NCI-H510A treated with DMSO at 0.1 percent for 48 hours (cell line): ENCODE measurements at places on chromosomes 2 and 18.

GRCh38 chr2:19046986-19047780, 311.2 kb downstream of the OSR1 start:
- DNase-seq: no peak

DNA sequence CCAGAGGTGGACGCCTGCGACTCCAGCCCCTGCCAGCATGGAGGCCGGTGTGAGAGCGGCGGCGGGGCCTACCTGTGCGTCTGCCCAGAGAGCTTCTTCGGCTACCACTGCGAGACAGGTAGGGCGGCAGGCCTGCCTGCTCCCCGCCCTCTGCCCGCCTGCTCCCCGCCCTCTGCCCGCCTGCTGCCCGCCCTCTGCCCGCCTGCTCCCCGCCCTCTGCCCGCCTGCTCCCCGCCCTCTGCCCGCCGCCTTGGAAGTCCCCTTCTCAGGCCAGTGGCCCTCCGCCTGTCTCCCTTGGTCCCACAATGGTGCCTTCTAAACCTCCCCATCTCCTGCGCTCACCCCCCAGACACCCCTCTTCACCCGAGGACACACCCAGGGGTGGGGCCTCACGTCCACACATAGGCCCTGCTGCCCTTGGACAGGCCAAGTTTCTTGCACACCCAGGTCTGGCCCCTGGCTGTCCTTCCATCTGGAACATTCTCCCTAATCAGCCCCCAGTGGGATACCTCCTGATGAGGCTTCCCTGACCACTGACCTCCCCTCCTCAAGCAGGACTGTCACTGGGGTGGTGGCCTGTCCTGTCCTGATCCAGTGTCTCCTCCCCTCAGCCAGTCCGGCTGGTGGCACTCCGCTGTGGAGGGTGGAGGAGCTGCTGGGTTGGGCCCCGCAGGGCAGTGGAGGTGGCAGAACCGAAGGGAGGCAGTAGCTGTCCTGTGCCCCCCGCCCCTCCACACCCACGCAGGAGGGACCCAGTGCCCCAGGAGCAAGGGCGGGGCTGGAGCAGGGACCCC, 37.9 kb downstream of the MTERF4 start:
- peak; percentile 79 for DNase-seq

DNA sequence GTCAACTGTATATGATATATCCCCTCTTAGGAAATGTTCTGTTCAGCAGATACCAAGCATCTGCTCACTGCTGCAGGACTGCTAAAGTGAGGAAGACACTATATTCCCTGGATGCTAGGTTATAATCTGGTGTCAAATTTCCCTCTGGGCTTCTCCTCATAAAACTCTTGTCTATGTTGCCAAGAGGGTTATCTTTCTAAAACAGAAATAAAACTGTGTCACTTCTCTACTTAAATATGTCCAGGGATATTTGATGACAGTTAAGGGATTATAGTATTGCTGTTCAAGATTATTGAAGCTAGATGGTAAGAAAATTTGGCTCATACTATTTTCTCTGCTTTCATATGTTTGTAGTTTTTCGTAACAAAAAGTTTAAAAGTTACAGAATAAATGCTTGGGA, 30.5 kb upstream of the SNRNP27 start:
- no peak for DNase-seq

DNA sequence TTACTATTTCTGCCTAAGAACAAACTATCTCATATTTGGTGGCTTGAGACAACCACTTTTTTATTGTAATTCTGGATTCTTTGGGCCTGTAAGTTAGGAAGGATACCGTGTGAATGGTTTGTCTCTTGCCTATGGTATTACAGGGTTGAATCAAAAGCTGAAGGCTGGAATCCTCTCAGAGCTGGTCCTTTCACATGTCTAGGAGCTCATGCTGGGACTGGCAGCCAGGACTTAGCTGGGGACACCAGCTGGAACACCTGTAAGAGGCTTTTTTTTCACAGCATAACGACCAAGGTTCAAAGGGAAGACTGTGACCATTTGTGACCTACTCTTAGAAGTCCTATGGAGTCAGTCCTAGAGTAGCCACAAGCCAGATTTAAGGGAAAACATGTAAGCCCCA, 226.3 kb downstream of the ZNF804A start:
- no peak for DNase-seq

GRCh38 chr2:232465061-232465460, 9.1 kb downstream of the ALPI start:
- no peak for DNase-seq

DNA sequence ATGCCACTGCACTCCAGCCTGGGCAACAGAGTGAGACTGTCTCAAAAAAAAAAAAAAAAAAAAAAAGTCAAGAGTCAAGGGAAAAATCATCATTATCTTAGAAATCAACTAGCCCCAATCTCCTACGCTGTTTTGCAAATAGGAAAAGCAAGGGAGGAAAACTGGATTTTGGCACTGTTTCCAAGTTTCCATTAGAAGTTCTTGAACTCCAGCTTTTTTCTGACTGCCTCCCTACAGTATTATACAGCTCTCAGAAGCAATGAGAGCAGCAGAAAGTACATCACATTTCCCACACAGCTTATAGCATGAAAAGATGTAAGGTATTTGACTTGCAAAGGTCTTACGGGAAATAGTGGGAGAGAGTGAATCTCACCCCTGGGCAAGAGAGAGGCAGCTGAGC, 127.8 kb downstream of the OSR1 start:
- DNase-seq: no peak

- no peak for DNase-seq
Observed at GRCh38 chr18:79890674-79891073, 60.8 kb downstream of the SLC66A2 start.

DNA sequence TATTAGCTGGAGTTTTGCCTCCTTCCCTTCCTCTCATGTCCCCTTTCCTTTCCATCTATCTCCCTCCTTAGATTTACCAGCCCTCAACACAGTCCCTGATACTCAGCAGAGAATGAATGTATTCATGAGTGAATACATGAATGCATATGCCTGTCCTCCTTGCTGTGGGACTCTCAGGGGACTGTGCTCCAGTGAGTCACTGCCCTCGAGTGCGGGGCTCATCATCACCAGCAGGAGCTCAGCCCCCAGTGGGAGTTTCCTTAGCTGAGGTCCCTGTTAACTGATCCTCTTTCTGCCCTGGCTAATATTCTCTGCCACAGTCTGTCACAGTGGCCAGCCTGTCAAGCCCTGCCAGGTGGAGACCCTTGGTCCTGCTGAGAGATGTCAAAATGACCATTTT, 104.9 kb upstream of the LHCGR start:
- DNase-seq: no peak

- DNase-seq: no peak
Observed at GRCh38 chr2:23685181-23685580, 241.7 kb downstream of the ATAD2B start.

DNA sequence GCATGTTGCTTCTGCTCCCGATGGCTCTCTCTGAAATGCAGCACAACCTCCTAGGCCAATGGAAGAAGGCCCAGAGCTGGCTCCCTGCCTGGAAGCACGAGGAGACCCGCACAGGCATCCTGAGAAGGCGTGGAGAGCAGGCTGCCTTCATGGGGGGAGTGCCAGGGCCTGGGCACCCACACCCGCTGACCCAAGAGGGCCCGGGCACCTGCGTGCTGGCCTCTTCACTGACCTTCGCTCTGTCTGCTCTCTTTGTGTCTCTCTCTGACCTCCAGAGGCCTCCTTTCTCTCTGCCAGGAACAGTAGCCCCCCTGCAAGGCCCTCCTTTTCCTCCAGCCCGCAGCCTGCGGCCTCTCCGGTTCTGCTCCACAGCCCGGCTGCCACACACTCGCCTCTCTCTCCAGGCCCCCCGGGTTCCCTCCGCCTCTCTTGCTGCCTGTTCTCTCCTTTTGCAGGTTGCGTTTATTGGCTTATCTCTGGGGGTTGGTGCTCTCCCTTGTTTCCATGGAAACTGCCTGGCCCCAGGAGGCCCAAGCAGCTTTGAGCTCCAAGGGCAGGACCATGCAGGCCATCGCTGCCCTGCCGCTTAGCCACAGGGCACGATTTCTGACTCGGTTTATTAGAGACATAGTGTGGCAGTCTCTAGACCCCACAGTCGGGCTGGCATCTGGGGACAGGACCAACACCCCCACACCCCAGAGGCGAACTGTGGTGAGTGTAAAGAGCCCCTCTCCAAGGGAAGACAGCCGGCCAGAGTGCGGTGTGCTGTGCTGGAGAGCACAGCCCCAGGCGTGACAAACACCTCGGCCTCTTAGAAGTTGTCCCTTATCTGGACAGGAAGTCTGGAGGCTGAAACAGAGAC, 1.7 kb downstream of the MZT2B start:
- no peak for DNase-seq

DNA sequence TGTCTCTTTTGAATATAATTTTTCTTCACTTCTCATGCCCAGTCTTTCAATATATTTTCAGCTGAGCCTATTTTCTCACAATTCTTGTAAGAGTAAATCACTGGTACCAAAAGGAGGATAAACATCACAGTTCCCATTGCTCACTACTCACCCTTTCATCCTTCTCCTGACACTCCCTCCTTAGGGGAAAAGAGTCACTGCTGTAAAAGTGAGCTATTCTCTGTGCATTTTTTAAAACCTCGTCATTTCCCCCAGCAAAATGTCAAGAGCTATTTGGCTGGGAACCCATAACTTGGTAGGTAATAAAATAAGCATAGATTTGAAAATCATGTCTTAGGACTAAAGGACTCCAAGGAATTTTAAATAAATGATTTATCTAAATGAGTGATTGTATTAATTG, 340.1 kb upstream of the GYPC start:
- no peak for DNase-seq
